Tibial nerve (tissue), 4 donors: ENCODE measurements at places on chromosomes 5 and 9. TPM values are rescaled to one million over a fixed set of nuclear protein-coding genes. Genes with fewer than 3 reads are reported as not detected.
A peak's percentile ranks its signal among the peaks of the same experiment; 100 is the strongest.

The MYOZ3 gene
- 4.3 TPM for total RNA-seq

The LHX3 gene
- total RNA-seq = not detected

The PRR16 gene
- 2.5 TPM for total RNA-seq

The ARHGEF28 gene
- 67.1 TPM for total RNA-seq

GRCh38 chr5:44189255-44189654 is 200.0 kb downstream of the FGF10 start:
- H3K36me3 ChIP-seq = no peaks in the 10 kb centered on the region
- H3K4me3 ChIP-seq = no peak overlapping the region
- H3K27me3 ChIP-seq = no peaks in the 10 kb centered on the region

GRCh38 chr9:138080979-138081378 is 203.4 kb downstream of the CACNA1B start:
- H3K4me3 ChIP-seq = no peak overlapping the region
- H3K27me3 ChIP-seq = no peaks in the 10 kb centered on the region
- no peak for DNase-seq
- no peaks in the 10 kb centered on the region for H3K4me1 ChIP-seq
- H3K27ac ChIP-seq = no peak overlapping the region

GRCh38 chr5:168697034-168697720 is 118.0 kb upstream of the PANK3 start:
- H3K27ac ChIP-seq = peak overlapping the region; percentile 54
- no peak overlapping the region for H3K4me3 ChIP-seq
- H3K27me3 ChIP-seq = no peaks in the 10 kb centered on the region

GRCh38 chr5:52148679-52149078 is 639.0 kb upstream of the ITGA1 start:
- H3K4me3 ChIP-seq = no peak overlapping the region
- no peak overlapping the region for H3K27ac ChIP-seq

- no peaks in the 10 kb centered on the region for H3K36me3 ChIP-seq
- H3K4me1 ChIP-seq = peaks cover 2% of the 10 kb centered on the region
- H3K27me3 ChIP-seq = no peaks in the 10 kb centered on the region
- no peak for DNase-seq
- no peak overlapping the region for H3K27ac ChIP-seq
These were observed 329.5 kb downstream of the TRPM3 start for GRCh38 chr9:70791936-70792335.

DNA sequence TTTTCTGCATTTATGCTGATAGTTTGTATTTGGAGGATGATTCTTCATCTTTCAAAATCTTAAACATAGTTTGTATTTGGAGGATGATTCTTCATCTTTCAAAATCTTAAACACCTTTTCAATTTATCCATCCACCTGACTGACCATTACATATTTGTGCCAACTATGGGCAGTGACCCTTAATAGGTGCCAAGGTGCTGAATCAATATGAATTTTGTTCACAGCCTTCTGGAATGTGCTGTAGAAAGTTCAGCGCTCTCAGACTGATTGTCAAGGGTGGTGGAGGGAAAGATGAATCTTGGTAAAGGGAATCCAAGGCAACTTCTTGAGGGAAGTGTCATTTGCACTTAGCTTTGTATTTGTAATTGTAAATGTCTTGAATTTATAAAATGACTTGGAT is 18.1 kb downstream of the ZNF618 start:
- H3K36me3 ChIP-seq = peaks cover 10% of the 10 kb centered on the region
- no peak overlapping the region for H3K4me3 ChIP-seq
- no peak for DNase-seq
- no peak overlapping the region for H3K27ac ChIP-seq
- no peaks in the 10 kb centered on the region for H3K4me1 ChIP-seq
